Glomerular endothelial cell (primary cell): ENCODE measurements at places on chromosomes 2 and 18. TPM values are rescaled to one million over a fixed set of nuclear protein-coding genes. Genes with fewer than 3 reads are reported as not detected.

- no peak for DNase-seq
Observed at GRCh38 chr2:7205151-7205830, 288.1 kb downstream of the RNF144A start.

The LRRTM1 gene
- not detected in 2 replicates for total RNA-seq

The SCRN3 gene
- 16.6 and 17.6 TPM in 2 replicates for total RNA-seq

- no peak for DNase-seq
Observed at GRCh38 chr2:233381638-233381995, 27.3 kb downstream of the DGKD start.

DNA sequence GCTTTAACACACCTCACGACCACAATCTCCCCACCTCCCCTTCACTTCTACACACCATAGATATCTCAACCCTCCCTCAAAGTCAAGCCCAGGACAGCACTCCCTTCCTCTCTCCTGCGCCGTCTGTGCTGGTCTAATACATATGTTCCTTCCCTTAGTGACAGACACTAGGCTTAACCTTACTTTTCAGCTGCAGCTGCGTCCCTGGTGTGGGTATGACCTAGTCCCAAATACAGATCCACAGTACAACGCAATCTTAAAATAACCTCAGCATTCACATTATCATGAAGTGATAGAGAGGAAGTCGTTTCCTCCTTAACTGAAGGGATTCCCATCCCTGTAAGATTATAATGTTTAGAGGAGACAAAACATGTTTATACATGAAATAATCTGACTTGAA is 192.7 kb upstream of the TANK start:
- DNase-seq: no peak

The NT5DC4 gene
- not detected in 2 replicates for total RNA-seq

The TRPM8 gene
- total RNA-seq: not detected in 2 replicates

The CSRNP3 gene
- 0.44 and 0.47 TPM in 2 replicates for total RNA-seq

DNA sequence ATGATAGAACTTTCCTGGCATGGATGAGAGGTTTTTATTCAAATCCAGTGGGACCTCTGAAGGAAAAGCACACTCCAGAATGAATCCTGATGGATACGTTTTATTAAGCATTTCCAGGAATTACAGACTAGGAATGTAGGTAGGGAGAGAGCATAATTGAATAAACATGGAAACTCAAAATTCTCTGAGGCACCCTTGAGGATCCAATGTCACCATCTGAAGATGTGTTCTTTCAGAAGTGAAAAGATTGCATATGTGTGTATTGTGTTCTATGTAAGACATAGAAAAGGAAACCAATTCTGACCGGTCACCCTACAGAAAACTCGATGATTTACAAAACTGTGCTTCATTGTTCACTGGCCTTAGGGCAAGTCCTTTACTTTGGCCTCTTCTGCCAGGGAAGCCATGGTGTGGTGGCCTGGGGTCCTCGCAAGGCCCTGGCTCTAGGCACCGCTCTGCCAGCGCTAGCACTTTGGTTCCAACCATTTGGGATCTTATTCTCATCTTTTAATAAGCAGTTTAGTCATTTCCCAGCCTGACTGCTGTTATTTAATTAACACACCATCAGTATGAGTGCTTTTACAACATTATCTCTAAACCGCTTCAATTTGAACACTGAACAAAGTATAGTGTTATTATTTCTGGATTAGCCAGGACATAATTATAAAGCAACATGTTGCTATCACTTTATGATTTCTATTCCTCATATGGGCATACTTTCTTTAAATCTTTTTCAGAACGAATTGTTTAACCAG is 4.5 kb upstream of the GKN1 start:
- DNase-seq: no peak

The RNF125 gene
- 1.6 and 3.4 TPM in 2 replicates for total RNA-seq
